ENCODE measurements at places on chromosomes 5 and 9.

DNA sequence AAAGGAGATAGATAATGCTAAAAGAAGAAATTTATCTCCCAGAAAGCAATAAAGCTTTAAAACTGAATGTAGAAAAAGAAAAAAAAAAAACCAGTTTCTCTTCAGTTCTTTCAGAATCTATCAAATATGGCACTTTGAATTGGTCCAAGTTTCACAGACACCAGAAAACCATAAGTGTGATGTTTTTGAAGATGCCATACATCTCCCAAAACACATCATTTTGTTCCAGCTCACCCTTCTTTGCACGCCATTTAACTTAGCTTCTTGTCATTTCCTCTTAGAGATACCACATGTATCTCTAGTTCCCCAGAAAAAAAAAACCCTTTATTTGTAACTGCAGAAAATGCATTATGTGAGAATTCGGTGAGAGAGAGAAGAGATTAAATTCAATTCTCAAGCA is 46.1 kb upstream of the MAMDC2 start:
- no peak for DNase-seq

DNA sequence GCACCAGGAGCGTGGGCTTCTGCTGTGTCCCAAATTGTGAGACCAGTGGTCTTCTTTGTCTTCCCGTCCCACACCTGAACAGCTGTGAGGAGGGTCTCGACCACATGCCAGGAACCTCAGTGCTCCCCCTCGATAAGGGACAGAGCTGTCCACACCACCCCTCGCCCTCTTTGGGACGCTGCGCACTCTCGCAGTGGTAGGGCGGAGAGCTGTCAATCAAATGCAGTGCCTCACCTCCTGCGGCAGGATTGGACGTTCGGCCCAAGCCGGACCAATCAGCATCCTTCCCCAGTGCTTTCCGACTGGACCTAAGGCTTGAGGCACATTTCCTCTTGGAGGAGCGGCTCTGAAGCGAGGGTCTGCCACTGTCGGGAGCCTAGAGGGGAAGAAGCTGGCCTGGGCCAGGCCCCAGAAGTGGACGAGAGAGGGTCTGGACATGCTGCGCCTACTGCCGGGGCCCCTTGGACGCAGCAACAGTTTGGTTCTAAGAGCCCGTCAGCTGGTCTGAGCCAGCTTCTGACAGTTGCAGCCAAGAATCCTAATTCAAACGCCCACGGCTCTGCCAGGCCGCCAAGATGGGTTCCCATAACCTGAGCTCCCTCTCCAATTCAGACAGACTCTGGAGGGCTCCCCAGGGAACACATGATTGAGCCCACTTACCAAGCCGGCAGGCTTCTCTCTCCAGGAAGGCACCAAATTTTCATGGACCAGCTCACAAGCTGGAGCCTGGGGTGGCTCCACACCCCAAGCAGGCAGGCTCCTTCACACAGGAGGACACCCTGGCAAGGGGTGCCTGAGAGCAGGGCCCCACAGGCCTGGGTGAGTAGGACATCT is 28.1 kb upstream of the ADAMTS2 start:
- DNase-seq, result no peak

GRCh38 chr9:79812099-79812498 is 240.3 kb downstream of the TLE4 start:
- no peak for DNase-seq

DNA sequence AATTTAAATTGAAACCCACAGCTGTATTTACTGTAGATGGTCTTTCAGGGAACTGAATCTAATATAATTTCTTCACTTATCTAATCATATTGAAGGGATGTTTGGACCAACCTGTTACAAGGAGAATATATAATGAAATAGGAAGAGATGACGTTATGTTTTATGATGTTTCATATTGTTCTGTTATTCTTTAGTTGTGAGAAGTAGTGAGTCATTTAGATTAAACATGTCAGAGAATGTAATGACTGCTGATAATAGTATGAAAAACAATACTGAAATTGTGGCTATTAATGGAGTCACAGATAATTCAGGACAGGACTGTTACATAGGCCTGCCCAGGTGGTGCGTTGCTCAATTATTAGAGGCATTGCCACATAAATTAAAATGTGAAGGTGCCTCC is 1993.4 kb downstream of the EFNA5 start:
- no peak for DNase-seq

DNA sequence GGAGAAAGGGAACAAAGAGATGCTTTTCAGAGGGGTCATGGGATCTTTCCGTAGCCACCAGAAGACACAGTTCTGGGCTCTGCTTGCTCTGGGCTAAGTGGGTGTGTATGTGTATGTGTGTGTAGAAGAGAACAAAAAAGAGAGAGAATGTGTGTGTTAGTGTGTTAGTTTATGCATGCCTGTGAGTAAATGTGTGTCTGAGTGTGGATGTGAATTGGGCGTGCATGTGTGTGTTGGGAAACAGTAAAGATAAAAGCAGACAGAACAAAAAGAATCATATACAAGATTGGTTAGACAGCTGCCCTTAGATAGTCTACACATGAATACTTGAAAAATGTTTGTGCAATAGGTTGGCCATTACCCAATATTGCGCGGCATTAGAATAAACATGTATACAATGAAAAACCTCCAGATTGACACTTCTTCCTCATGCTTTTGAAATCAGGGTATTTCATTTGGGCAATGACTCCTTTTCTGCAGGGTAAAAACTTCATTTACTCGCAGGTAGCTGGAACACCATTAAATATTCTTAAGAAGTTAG is 36.5 kb upstream of the HSPA9 start:
- no peak for DNase-seq

GRCh38 chr5:131684051-131684450 is 49.0 kb upstream of the RAPGEF6 start:
- no peak for DNase-seq

DNA sequence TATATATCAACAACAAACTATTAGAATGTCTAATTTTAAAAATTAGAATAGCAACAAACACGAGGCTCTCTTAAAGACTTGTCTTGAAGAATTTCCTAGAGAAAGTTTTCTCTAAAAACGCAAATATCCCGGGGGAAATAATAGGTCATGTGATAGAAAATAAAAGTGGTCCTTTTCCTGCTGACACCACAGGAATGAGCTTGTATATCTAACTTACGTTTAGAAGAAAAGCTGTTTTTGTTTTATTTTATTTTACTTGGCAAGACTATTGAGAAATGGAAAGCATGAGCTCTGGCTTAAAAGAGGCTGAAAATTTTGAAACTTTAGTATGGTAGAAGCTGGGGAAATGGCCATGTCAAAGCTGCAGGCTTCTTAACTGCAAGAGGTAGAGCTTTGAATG is 465.0 kb downstream of the AGTPBP1 start:
- DNase-seq, result no peak

DNA sequence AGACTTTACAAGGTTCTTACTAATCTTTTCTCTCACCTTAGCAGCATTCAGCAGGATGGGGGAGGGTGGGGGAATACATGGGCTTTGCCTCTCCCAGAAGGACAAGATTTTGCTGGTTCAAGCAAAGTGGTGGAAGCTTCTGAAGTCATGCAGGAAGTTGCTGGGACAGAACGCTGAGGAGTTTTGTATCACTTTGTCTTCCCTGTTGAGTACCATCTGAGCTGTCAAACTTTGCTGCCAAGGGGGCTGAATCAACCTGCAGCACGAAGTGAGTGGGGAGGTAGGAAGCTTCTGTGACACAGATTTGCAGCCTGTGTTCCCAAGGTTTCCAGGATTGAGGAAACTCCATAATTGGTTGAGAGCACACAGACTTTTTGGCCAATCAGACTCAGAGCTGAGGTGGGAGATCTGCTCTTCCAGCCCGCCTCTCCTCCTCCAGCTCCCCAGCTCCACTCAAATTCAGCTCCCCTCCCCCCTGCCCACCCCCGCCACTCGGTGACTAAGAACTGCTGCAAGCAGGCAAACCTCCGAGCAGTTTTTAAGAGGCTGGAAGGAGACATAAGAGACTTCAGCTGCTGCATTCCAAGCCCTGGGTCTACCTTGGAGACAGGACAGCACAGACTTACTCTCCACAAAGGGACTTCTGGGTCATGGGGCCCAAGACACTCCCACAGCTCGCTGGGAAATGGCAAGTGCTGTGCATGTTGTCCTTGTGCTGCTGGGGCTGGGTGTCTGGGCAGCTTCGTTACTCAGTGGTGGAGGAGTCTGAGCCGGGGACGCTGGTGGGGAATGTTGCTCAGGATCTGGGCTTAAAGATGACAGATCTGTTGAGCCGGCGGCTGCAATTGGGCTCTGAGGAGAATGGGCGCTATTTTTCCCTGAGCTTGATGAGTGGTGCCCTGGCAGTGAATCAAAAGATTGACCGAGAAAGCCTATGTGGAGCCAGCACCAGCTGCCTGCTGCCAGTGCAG is at the start of gene PCDHGC5:
PCDHGC5 (plus strand) TSS at position 491 of the 971 bp plus-strand sequence; CDS start at position 651, 160 bp downstream.
- DNase-seq, result peak; percentile 82

DNA sequence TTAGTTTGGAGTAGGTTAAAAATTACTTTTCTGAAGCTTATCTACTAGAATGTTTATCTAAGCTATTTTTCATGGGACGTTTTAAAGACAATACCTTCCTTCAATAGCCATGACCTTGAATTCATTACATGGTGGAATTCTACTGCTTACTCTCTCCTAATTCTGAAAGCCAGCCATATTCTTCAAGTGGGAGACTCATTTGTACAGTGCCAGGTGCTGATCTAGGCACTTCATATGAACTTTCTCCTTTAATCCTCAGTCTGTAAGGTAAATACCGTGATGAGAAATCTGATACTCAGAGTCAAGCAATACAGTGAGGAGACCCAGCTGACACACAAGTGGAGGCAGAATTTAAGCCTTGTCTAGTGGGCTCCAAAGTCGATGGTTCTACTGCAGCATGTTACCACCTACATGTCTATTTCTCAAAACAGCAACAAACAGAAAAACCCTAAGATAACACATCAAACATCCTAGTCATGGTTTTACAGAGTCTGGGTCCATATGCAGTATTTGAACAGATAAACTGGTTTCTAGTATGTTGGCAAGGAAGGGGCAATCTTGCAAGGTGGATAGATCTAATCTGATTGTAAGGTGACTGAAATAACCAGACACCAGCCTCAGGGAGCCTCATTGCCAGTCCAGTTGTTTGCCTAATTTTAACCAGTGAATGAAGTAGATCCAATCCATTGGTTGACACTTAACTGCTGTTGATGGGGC is 243.7 kb downstream of the PIK3R1 start:
- no peak for DNase-seq

GRCh38 chr5:142758062-142758795 is 11.9 kb upstream of the ARHGAP26 start:
- no peak for DNase-seq

Measured in RKO (cell line).